ENCODE measurements at places on chromosomes 1 and 21.

DNA sequence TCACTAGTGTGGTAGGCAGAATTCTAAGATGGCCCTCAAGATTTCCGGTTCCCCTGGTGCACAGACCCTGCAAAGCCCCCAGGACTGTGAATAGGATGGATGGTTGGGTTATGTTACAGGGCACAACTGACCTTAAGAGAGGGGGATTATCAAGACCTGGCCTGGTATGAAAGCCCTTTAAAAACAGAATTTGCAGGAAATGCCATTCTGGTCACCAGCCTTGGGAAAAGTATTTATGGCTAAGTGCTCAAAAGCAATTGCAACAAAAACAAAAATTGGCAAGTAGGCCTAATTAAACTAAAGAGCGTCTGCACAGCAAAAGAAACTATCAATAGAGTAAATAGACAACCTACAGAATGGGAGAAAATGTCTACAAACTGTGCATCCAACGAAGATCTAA is 144.7 kb upstream of the EDN2 start:
- DNase-seq, result no peak

DNA sequence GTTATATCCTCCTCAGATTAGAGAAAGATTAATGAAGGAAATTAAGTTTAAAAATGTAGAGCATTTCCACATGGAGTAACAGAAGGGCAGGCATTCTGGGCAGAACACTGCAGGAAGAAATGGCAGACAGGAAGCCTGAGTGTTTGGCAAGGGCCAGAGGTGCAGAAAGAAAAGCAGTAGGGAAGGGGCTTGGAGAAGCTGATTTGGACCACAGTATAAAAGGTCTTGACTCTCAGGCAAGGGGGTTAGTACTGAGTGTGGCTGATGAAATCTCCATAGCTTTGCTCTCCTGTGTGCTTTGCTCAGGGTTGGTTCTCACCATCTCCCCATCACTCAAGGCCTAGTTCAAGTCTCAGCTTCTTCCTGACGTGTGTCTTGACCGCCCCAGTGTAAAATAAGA is 80.2 kb downstream of the SLC45A1 start:
- DNase-seq, result no peak

DNA sequence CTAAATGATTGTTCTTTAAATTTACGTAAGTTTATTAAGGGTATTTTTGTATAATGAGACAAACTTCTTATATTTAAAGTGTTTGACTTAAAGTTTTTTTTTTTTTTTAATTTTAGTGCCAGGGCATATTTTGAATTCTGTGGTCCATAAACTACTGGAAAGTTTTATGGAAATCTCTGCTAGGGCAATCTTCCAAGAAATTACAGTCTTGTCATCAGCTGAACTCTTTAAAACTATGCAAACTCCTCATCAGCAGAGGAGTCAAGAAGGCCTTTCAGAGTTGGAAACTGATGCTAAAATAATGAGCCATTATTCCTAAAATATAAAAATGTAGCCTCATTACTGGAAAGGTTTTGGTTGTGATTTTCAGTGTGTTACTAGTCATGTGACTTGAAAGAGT is 1201.9 kb downstream of the BRINP3 start:
- DNase-seq, result no peak

DNA sequence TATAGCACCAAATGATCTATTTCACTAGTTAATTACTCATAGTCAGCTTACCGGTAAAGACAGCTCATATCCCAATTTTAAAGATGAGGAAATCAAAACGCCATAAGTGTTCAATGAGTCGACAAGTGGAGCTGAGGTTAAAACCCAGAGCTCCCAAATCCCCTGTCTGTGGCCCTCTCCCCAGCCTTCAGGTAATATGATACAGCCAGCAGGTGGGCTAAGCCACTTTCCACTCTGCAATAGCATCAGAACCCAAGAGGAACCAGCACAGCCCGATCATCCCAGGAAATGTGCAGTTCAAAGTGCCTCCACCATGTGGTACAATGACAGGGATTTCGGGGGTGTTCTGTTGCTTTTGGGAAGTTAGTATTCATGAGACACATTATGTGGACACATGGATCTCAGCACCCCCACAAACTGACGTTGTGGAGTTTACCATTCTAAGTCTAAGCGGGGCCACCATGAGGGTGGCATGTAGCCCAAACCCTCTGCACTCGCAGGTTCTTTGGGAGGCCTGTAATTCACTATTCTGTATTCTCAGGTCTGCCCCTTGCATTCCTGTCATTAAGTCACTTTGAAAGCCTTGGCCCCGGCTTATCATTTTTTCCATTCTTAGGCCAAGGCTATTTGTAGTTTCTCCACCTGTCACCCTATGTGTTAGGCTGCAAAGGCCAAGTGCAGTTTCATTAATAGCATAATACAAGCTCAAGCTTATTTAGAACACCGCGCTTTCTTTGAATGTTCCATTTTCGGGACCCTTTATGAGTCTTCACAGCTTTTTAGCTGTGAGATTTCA is 26.3 kb upstream of the ACTN2 start:
- DNase-seq, result no peak

DNA sequence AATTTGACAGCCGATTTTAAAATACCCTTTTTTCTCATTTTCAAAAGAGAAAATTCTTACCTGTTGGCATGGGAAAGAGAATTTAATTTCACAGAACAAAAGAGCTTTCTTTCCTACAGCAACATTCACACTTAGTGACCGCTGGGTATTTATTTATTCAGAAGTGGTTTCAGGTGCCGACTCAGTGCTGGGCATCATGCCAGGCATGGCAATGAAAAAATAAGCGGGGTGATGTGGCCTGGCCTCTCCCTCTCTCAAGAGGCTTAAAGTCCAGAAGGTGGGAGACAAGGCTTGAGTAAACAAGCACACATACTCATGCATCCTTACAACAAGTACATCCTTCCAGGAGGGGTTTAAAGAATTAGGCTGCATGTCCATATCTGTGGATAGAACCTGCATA is 4.1 kb upstream of the PCP4 start:
- DNase-seq, result no peak

DNA sequence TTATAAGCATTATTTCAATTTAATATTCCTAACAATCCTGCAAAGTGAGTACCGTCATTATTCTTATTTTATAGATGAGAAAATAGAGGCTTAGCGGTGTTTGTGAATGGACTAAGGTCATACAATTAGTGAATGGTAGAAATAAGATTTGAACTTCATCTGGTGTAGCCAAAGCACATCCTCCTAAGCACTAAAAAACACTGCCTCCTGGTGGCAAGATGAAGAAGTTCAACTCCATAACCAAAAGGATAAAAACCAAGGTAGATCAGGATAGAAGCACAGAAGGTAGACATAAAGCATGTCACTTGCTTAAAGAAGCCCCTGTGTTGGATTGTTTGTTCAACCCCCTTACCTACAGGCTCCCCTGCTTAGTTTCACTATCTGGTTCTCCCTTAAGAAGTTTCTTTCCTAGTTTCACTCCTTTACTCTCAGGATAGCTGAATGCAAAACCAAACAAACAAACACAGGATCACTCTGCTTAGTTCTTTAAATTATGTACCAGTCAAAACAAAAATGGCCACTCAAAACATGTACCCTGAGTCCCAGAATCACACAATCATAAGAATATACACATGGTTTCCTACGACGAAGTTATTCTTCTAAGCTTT is 12.7 kb upstream of the AIM2 start:
- peak; percentile 59 for DNase-seq

Data from activated CD4-positive, alpha-beta T cell treated with anti-CD3 and anti-CD28 coated beads, Interleukin-2, Interleukin-6, amounts not matched to agents 100 ng/mL and 50 ng/mL, durations not matched to agents 16 hours and 8 hours (primary cell).